ENCODE measurements at places on chromosomes 5 and 9.

DNA sequence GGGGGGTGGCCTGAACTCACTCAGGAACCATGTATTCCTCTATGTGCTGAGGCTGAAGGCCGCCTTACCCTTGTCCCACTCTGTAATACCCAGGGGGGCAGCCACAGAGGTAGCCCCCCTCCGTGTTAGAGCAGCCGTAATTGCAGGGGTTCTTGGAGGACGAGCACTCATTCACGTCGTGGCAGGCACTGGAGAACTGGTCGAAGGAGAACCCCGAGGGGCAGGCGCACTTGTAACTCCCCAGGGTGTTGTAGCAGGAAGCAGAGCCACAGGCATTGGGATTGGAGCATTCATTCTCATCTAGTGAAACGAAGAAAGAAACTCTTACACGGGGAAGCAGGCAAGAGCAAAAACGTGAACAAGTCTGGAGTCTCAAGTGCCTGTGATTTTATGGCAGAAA, 179.8 kb downstream of the SLC12A2 start:
- no peak for DNase-seq

DNA sequence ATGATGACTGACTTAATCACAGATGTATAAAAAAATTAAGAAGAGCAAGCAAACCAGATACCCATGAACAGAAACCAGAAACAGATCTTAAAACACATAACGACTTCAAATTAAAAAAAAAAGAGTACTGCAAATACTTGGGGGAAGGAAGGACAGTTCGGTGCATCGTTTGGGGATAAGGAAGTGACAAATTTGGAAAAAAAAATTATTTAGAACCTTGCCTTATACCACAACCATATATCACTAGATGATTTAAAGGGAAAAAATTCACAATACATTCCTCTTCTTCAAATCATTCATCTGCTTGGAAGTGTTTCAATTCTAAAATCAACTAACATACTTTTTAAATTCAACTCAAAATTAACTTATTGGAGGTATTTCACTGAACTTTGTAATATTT, 1038.6 kb upstream of the DMAC1 start:
- no peak for DNase-seq

DNA sequence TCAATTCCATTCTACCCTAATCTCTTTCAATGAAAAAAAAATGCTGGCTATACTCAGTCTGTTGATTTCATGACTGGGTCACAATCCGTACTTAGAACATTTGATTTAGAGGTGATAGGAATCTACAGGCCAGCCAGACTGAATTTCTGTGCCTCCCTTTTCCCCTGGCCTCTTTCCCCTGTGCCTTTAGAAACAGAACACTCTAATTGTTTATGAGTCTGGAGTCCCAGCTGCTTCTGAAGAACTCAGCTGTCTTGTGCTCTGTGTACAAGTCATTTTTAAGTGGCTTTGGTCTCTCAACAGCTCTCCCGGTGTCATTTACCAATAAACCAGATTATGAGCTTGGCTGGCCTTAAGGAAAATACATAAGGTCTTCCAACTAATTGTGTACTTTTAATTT, 94.1 kb upstream of the ITGA2 start:
- no peak for DNase-seq

- peak; percentile 75 for DNase-seq
These were observed 136.7 kb upstream of the MOCS2 start for GRCh38 chr5:53246042-53246836.

- DNase-seq: no peak
These were observed 29.2 kb upstream of the FBP1 start for GRCh38 chr9:94668418-94668927.

- no peak for DNase-seq
These were observed 624.8 kb downstream of the CHSY3 start for GRCh38 chr5:130529111-130529510.

DNA sequence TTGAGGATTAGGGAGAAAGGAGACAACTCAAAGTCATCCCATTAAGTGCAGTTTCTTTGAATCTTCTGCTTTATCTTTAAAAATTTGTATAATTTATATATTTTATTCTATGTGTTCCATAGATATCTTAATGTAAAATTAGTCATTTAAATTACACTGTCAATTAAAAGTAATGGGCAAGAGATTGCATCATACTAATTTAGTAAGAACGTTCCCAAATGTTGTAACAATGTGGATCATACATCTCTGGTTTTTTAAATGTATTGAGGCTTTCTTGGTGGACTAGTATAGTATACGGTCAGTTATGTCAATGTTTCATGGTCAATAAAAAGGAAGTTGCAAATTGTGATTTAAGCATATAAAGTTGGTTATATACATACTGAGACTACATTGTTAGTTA, 6.2 kb downstream of the TSLP start:
- DNase-seq: no peak

- no peak for DNase-seq
These were observed 2.6 kb downstream of the AUH start for GRCh38 chr9:91359083-91359482.
